ENCODE measurements at places on chromosomes 5 and 9.

GRCh38 chr5:141373673-141374317 lies at the start of gene PCDHGA6:
Gene PCDHGA6, plus strand, starts transcription at chr5:141373891. Its CDS starts 193 bp downstream, at chr5:141374084.
- DNase-seq: no peak

DNA sequence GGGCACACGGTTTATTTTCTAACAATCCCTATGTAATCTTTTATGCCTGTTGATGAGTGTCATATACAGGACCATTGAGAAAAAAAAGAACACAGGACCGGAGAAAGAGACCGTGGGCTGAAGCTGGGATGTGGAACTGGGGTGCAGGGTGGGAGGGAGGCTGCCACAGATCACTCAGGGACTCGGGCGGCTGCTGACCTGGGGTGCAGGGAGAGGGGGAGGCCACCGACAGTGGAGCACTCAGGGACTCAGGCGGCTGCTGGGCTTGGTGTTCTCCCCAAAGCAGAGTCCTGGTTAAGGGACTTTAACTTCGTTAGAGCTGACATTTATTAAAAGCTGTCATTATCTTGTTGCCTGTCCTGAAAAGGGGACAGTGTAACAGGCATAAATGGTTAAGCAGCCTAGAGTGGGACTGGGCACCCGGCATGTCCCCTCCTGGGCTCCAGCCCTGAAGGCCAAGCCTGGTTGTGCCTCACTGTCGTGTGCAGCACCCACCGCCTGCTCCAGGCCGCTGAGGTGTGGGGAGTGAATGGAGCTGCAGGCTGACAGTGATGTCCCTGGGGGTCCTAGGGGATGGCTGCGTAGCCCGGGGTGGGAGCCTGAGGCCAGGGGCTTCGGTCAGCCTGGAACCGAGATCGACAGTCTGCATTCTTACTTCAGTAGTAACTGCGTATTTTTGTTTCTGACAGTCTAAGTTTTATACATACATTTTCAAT lies 14.0 kb downstream of the NDUFS6 start:
- no peak for DNase-seq

GRCh38 chr5:39364367-39364766 lies at the start of gene C9:
Gene C9, minus strand, starts transcription at chr5:39364495. Its CDS starts 31 bp downstream, at chr5:39364464.
- DNase-seq: no peak

- DNase-seq: no peak
Observed at GRCh38 chr5:264338-264737, 7.1 kb upstream of the PDCD6 start.

DNA sequence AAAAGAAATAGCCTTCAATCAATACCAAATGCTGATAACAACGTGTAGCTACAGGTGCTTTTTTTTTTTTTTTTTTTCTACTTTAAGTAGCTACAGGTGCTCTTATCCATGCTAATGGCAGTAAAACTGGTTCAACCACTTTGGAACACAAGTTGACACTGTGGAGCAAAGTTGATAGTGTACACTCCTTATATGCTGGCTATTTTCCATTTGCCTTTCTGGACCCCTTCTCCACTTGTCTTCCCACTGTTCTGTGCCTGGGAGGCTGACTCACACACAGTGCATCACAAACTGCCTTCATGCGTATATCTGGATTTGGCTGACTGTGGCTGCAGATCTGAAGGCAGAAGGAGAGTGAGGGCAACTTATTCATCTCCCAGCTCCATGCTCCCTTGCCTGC lies 247.9 kb downstream of the MSX2 start:
- DNase-seq: peak; percentile 65

- DNase-seq: no peak
Observed at GRCh38 chr5:68193481-68194036, 22.0 kb upstream of the PIK3R1 start.

- DNase-seq: no peak
Observed at GRCh38 chr5:170753311-170753710, 30.2 kb upstream of the GABRP start.

DNA sequence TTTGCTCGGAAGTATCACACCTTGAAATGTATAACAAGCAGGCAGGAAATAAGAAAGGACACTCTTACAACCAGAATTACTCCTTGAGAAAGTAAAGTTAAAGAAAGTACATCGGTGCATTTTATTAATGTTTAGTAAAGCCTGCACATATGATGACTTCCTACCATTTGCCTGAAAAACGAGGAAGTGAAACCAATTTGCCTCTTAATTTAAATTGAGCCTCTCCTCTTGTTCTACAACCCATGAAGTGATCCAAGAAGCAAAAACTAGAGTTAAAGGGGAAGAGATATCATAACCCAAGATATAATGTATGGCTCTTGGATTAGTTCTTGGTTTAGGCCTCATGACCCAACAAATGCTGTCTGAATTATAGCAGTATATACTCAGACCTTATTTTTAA lies 95.6 kb downstream of the GNAQ start:
- no peak for DNase-seq

GRCh38 chr9:126327006-126327713 lies 531 bp downstream of the MVB12B start:
- no peak for DNase-seq

DNA sequence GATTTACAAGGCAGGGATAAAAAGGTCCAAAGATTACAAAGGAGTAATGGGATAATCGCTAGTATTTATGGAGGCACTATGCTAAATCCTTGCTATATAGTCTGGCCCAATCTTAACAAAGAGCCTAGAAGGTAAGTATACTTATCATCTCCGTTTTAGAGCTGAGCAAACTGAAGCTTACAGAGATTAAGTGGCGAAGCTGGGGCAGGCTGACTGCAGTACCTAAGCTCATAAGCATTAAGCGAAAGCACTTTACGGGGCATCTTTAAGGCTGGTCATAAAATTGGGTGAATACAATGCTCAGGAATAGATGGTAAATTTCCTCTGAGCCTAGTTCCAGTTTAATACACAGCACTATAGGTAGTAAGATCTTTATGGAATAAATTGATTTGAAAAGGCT lies 30.0 kb upstream of the ZNF366 start:
- DNase-seq: no peak

DNA sequence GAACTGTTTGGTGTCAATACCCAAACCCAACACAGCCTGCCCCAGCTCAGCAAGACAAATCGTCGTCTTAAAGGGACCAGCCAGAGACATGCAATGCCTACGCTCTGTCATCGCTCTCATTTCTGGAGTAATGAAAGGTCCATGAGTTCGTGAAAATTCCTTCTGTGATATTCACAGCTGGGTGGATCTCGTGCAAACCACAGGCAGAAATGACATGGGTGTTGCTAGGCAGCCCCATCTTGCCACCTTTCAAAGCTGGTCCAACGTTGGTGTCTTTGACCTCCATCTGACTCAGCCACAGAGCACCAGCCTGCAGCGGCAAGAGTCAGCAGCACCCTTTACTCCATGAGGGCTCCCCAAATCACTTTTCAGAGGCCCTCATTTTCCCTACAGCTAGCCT lies 215.3 kb downstream of the SLIT3 start:
- no peak for DNase-seq

DNA sequence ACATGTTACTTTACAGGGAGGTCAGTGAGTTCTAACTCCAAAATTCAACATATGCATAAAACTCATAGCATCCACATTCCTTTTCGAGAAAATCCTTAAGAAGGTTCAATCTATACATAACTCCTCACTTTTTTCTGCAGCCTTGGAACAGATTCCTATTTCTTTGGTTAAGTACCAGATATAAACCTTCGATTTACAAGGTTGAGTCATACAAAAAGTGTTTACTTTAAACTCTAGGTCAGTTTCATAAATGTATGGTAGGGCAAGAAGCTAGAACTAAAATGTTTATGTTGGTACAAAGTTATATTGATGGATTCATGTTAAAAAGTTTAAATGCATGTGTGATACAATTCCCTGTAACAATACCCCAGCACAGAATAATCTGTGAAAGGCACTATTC lies 19.4 kb downstream of the CDKN2AIPNL start:
- no peak for DNase-seq

- DNase-seq: no peak
Observed at GRCh38 chr5:82952326-82952725, 124.9 kb downstream of the TMEM167A start.

GRCh38 chr9:10008101-10008799 lies 604.6 kb downstream of the PTPRD start:
- DNase-seq: no peak

DNA sequence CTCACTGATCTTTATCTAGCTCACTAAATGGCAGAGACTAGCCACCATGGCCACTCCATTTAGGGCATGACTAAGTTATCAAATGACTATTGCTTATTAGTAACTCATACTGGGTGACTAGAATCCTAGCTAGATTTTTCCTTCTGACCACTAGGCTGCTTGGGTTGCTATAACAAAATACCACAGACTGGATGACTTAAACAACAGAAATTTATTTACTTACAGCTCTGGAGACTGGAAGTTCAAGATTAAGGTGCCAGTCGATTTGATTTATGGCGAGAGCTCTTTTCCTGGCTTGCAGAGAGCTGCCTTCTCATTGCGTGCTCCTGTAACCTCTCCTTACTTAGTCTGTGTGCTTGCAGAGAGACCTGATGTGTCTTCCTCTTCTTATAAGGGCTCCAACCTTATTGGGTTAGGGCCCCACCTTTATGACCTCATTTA lies 55.0 kb upstream of the APC start:
- no peak for DNase-seq

- DNase-seq: no peak
Observed at GRCh38 chr9:134895097-134895496, 14.5 kb downstream of the FCN2 start.

DNA sequence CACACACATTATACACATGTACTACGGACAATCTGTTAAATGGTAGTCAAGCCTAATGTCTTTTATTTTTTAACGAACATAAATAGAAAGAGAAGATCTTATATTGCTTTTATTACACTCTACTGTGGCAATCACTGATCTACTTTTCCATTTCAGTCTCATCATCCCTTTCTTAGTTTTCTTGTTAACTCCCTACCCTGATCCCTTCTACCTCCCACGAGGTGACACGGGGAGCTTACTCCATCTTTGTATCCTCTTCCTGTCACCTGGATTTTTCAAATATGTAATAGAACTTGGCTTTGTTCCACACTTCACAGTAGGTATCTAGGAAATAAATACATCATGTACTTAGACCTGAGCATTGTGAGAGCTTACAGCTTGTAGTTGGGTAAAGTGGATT lies 211.0 kb downstream of the PIK3R1 start:
- no peak for DNase-seq

DNA sequence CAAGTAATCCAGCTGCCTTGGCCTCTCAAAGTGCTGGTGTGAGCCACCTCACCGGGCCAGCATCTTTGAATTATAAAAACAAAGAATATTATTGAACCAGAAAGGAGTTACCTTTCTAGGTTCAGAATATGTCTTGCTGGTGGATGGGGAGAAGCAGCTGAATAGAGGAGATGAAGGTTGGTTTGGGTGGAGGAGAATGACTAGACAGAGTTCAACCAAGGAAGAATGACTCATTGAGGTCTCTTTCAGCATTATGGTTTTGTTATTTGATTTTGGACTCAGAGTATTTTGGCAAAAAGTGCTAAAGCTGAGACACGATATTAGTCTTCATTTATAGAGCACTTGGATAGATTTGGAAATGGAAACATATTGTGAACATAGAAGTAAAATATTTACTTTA lies 75.2 kb upstream of the MPDZ start:
- no peak for DNase-seq

DNA sequence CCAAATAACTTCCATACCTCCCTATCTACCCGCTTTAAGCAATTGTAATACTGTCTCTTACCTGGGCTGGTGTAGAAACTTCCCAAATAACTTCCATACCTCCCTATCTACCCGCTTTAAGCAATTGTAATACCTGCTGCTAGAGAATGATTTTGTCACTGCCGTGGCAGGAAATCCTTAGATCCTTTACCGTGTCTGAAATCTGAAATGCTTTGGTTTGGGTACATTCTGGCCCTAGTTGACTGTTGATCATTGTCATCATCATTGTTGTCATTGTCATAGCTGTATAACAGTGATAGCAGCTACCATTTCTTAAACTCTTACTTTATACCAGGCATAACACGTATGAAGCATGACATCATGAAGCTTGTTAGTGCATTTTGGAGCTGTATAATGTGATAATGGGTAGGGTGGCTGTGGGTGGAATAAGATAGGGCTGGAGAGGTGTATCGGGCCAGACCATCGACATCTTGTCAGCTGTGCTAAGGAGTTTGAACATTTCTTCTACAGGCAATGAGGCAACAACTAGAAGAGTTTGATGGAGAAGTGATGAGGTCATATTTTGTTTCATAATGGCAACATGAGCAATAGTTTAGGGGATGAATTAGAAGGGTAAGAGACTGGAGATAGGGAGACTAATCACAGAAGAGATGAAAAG lies 15.7 kb downstream of the PIP5K1B start:
- no peak for DNase-seq

- DNase-seq: no peak
Observed at GRCh38 chr5:16660982-16661381, 44.2 kb upstream of the RETREG1 start.

DNA sequence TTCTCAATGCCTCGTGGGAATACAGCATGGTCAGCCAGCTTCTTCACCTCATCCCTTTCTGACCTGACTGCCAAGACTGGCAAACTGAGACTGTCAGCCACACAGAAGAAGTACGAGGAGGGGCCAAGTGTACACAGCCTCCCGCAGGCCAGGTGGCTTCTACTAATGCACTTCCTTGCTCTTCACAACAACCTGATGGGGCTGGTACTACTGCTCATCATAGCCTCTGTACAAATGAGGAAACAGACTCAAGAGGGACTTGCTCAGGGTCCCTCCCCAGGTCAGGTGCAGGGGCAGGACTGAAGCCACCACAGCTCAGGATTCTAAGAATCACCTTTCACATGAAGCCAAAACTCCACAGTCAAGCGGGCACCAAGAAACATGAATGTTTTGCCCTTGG lies 21.3 kb downstream of the NIPAL4 start:
- no peak for DNase-seq

DNA sequence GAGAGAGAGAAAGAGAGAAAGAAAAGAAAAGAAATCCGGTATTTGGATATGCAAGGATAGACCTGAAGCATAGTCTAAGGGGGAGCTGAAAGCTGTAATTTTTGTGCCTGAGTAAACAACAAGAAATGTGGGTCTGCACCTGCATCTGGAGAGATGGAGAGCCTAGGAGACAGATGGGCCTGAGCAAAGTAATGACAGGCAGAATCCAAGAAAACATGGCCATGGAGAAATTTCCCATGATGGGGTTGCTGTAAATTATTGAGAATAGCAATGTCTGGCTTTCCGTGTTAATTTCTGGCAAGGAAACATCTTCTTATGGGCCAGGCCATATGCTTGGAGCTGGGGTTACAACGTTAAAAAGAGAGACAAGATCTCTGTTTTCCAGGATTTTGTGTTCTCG lies 40.2 kb downstream of the YIPF5 start:
- no peak for DNase-seq

GRCh38 chr5:39558541-39558940 lies 133.8 kb upstream of the DAB2 start:
- no peak for DNase-seq

- DNase-seq: no peak
Observed at GRCh38 chr5:41404757-41405156, 105.6 kb downstream of the PLCXD3 start.

- DNase-seq: no peak
Observed at GRCh38 chr5:62354028-62354874, 48.2 kb downstream of the KIF2A start.

GRCh38 chr9:106868565-106868964 lies 5.6 kb downstream of the ZNF462 start:
- DNase-seq: no peak

GRCh38 chr9:37005517-37006140 lies 28.4 kb downstream of the PAX5 start:
- DNase-seq: no peak

- DNase-seq: no peak
Observed at GRCh38 chr9:549455-549997, 292.0 kb upstream of the DMRT1 start.
